ENCODE measurements at places on chromosomes 11 and 22. TPM values are rescaled to one million over a fixed set of nuclear protein-coding genes. Genes with fewer than 3 reads are reported as not detected.

- DNase-seq = no peak
Observed at GRCh38 chr11:65650547-65651338, 12.0 kb downstream of the RELA start.

GRCh38 chr11:118883368-118884071 is at the start of gene CXCR5:
Gene CXCR5 (plus strand): TSS chr11:118883892. CDS start chr11:118883942, 50 bp downstream.
- no peak for DNase-seq

GRCh38 chr11:70627219-70627618 is 228.9 kb downstream of the CTTN start:
- DNase-seq = no peak

KIAA1671 gene
- 7.5 TPM for total RNA-seq

MMP7 gene
- total RNA-seq = not detected

DNA sequence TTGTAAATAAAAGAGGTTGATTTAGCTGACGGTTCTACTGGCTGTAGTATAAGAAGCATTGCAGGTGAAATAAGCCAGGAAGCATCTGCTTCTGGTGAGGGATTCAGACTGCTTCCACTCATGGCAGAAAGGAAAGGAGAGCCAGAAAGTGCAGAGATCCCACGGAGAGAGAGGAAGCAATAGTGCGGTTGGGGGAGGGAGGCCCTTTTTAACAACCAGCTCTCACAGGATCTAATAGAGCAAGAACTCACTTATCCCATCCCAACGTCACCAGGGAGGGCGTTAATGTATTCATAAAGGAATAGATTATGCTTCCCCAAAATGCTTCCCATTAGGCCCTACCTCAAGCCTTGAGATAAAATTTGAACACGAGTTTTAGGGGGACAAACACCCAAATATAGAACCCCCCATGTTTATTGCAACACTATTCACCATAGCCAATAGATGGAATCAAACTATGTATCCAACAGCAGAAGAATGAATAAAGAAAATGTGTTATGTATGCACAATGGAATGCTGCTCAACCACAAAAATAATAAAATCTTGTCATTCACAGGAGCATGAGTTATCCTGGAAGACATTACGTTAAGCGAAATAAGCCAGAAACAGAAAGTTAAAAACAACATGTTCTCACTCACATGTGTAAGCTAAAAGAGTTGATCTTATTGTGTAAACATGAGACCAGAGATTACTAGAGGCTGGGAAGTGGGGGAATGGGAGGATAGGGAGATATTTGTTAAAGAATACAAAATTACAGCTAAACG is 908.3 kb upstream of the ANO3 start:
- DNase-seq = no peak

DNA sequence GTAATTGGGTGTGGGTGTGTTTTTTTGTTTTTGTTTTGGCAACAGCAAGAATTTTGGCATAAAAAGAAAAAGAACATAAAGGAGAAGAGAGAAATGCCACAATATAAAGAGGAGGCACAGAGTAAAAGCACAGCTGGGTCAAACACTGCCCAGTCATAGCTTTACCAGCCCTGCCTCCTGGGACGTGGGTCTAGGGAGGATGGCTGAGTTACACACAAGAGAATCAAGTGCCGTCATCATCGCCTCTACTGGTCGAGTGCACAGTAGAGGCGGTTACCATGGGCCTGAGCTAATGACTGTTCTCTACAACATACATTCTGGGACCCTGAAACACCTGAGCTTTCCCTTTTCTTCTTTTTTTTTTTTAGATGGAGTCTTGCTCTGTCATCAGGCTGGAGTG is 87.6 kb upstream of the BID start:
- no peak for DNase-seq

DNA sequence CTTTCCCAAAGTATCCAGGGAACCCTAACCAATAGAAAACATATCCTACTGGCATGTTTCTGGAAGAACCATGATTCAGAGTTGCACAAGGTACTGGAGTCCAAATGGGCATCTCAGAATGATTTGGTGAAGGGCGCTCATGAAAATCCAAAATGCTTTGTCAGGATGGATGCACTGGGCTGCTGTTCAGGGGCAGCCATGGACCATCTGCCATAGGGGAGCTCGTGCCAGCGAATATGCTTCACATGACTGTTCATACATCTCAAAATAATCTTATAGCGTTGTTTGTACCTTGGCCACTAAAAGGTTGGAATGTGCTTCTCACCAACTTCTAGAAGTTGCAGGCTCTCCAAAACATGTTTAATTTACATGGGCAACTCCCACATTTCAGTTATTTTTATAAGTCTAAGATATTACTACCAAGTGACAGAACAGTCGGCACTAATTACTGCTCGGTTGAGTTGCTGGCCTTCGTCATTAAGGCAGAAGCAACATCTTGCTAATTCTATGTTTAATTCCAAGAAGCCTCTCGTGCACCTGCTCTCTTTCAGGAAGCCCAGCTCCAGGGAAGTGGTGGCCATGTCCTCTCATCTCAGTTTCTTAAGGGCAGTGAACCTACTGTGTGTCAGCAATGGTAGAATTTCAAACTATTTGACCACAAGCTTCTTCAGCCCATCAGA is 1497.7 kb downstream of the TBC1D22A start:
- no peak for DNase-seq

All from omental fat pad (tissue), 4 donors.